ENCODE measurements at places on chromosomes 6 and 20. TPM values are rescaled to one million over a fixed set of nuclear protein-coding genes. Genes with fewer than 3 reads are reported as not detected.

The DPPA5 gene
- not detected for total RNA-seq

The CD24 gene
- 33.2 TPM for total RNA-seq

The PPIL4 gene
- total RNA-seq: 36.8 TPM

The BTBD9 gene
- 31.3 TPM for total RNA-seq

DNA sequence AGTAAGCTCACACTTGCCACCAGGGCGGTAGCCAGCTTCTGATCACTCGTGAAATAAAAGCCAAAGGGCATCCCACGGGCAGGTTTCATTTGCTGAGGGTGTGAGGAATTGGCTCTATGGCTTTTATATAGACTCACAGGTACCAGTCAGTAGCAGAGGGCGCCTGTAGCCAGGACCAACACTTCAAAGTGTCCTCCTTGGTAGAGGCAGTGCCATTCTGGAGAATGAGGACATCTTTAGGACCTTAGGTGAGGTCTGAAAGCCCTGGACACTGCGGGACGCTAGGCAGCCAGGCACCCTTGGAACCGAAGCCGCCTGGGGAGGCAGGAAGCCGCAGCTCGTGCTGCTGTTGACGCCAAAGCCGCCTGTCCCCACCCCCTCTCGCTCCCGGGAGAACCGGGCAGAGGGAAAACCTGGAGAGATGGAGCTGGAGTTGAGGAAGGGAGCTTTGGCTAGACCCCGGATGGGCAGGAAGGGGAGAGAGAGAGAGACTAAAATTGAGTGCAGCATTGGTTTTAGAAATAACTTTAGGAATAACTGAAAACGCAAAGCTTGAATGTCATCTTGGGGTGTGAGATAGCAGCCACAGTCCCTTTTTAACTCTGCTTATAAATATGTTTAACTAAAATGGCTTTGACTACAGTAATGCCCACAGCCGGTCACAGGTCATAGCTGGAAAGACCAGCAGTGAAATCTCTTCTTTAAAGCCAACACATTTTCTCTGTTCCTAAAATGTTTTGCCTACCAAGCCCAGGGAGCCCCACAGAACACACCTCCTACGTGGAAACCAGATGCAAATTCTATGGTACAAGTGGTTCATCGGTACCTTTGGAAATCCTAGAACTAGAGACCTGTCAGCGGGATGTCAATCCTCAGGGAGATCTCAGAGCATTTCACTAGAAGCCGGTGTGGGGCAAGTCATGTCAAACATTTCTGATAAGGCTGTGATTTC lies 128.5 kb upstream of the CDYL start:
- peak; percentile 76 for DNase-seq
- H3K27me3 ChIP-seq: no peaks in the 10 kb centered on the region
- no peaks in the 10 kb centered on the region for H3K36me3 ChIP-seq
- peaks cover 11% of the 10 kb centered on the region for H3K4me1 ChIP-seq

The ZSCAN26 gene
- total RNA-seq: 28.4 TPM

- H3K36me3 ChIP-seq: peaks cover 18% of the 10 kb centered on the region
- H3K27ac ChIP-seq: no peak overlapping the region
- DNase-seq: peak; percentile 90
Observed at GRCh38 chr6:32047855-32048766, 9.9 kb downstream of the CYP21A2 start.

DNA sequence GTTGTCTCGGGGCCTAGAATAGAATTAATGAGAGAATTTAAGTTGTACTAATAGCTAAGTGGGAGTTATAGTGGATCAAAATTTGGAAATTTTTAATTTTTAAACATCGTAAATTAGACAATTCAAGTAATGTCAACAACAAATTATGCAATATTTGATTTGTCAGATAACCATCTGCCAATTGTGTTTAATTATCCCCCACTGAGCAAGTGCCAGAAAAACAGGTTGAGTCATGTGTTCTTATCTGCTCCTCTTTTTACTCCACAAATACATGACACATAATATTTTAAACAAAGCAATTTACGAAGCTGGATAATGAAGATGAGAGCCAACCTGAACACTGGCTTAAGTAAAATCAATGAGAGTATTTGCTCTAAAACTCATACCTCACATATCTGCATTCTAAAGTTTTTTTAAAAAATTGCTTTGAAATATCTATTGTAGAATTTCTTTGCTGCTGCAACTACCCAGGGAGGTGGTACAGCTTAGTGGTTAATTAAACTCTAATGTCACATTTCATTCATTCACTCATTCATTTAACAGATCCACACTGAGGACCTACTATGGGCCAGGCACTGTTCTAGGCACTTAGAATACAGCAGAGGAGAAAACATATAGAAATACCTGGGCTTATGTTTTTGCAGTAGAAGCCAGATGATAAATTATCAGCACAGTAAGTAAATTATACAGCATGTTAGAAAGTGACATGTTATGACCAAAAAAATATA lies 57.1 kb upstream of the MAP7 start:
- H3K4me3 ChIP-seq: no peak overlapping the region
- H3K27me3 ChIP-seq: no peaks in the 10 kb centered on the region
- H3K27ac ChIP-seq: no peak overlapping the region
- no peak for DNase-seq

DNA sequence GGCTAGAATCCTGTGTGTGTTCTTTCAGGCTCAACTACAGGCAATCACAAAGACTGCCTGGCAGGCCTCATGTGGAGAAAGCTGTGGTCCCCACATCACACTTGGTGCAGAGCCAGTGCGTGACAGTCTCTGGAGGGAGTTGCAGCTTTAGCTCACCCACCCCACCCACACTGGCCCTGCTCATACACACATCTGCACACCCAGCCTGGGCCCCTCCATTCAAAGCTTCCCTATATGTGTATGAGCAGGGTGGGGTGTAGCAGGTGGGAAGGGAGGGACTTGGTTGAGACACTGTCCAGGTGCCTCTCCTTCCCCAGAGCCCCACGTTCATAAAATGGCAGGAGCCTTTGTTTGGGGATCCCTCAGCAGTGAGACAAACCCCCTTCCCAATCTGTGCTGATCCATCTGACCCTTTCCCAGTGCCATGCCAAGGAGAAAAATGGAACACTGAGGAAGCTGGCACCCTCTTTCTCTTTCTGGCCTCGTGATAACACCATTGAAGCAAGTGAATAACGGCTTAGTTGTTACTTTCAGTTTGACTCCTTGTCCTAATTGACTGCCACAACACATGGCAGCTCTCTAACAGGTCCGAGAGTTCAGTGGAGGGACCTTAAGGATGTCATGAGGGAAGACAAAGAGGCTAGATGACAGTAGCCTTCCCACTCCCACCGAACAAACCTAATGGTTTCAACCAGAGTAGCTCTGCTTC lies 53.8 kb upstream of the NRSN1 start:
- no peaks in the 10 kb centered on the region for H3K4me1 ChIP-seq
- H3K27me3 ChIP-seq: no peaks in the 10 kb centered on the region
- H3K36me3 ChIP-seq: no peaks in the 10 kb centered on the region
- H3K4me3 ChIP-seq: no peak overlapping the region
- no peak overlapping the region for H3K27ac ChIP-seq
- no peak for DNase-seq
